Globus pallidus (tissue), 1 donor: ENCODE measurements at places on chromosomes 4 and X.

DNA sequence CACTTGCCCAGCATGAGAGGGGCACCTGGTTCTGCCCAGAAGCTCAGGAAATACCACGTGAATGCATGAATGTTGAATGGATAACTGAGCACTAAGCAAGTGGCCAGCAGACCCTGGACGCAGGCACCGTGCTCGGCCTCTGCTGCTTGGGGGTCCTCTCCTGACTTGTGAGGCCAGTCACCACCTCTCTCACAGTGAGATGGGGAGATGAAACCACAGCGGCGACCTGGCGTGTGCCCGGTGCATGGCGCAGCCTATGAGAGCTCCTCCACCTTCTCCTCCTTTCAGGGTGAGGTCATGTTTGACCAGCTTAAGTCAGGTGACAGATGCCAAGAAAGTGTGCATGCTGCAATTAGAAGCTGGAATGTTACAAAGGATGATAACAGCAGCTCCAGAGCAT is 75.5 kb downstream of the HMX1 start:
- no peak for DNase-seq

- DNase-seq: no peak
These were observed 177.8 kb upstream of the C1QTNF7 start for GRCh38 chr4:15250021-15250441.

DNA sequence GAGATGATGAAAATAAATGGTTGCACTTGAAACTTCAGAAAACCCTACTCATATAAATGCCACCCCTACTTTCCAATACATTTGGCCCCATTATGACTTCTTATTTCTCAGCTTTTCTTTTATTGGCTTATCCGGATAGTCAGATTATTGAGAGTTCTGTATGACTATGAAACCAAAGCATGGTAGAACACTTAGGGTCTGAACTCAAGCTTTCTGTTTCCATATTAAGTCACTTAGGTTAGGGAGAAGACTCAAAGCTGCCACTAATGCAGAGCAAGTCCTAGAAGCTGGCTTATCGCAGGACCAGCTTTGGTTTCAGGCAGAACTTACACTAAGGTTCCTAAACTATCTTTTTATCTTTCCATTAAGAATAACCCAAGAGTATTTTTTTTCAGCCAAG is 229.9 kb upstream of the CPEB2 start:
- no peak for DNase-seq

- DNase-seq: peak; percentile 58
These were observed 5.7 kb downstream of the TCEANC start for GRCh38 chrX:13658602-13659001.

- no peak for DNase-seq
These were observed 3.5 kb upstream of the TMSB4X start for GRCh38 chrX:12971282-12972003.

- DNase-seq: no peak
These were observed 6.2 kb upstream of the MGARP start for GRCh38 chr4:139286186-139286698.

DNA sequence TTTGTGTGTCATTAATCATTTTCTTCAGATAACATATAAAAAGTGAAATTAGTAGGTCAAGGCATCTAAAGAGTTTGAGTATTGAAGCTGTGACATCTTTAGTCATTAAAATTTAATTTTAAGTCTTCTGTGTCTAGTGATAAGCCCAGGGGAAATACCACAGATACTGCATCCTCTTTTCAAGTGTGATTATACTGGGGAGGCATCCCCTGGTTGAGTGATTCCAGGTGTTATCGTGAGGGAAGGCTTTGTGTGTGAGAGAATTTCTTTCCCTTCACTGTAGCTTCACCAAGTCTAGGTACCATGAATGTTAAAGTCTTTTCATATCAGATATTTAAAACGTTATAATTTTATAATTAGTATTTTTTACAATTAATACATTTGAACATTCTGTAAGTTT is 193.4 kb downstream of the FRAS1 start:
- no peak for DNase-seq

DNA sequence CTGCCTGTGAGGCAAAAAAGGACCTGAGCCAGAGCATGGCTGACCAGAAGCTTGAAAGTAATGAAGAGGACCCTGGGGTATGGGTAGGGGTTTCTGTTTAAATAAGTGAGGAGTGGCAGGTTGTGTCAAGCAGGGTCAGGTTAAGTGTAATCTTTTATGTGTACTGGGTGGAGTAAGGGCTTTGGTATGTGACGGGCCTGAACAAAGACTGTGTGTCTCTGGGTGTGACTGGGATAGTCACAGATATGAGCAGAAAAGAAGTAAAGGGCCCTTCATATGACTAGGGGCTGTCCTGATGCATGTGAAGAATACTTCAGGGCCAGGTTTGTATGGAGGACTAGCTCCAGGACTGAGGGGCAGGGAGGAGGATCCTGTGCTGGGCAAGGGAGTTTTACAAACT is 82.4 kb downstream of the ITIH6 start:
- no peak for DNase-seq
